ENCODE measurements at places on chromosomes 7 and 10.

GRCh38 chr7:18268571-18268970, 227.0 kb upstream of the HDAC9 start:
- no peak for DNase-seq

- no peak for DNase-seq
Observed at GRCh38 chr10:119673271-119673670, 22.1 kb downstream of the BAG3 start.

GRCh38 chr7:129859183-129859582, 93.6 kb downstream of the UBE2H start:
- no peak for DNase-seq

DNA sequence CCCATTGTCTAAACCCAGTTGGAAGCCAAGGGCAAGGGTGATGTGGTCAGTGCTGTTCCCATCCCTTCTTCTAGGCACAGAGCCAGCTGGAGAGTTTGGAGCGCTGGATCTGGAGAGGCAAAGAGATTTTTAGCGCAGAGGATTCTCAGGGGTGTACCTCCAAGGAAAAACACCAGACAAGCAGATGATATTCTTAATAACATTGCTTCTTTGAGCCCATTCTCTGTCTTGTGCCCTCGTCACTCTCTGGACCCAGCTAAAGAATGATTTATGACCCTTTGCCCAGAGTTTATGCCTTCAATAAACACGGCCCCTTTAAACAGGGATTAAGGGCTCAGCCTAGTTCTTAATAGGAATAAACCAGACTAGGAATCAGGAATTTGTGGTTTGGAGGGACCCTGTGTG, 4.7 kb upstream of the HIP1 start:
- DNase-seq, result no peak

GRCh38 chr7:92783260-92784201, 52.8 kb downstream of the CDK6 start:
- no peak for DNase-seq

- no peak for DNase-seq
Observed at GRCh38 chr10:130425169-130425568, 289.0 kb downstream of the GLRX3 start.

DNA sequence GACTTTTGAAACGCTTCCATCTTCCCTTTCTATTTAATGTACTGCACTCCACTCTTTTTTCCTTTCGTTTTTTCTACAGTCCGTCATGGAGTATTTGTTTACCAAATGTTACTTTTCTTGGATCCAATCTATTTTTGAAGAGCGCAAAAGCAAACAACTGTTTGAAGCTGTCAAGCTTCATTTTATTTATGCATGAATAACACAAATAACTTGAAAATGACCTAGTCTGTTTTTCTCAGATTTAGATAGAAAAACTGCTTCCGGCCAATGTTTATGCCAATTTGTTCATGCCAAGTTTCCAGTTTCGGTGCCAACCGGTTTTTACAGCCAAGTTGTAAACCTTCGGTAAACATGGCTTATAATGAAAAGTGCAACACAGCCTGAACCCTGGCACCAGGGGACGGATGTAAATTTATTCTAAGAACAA, 150.9 kb upstream of the KLF6 start:
- no peak for DNase-seq

DNA sequence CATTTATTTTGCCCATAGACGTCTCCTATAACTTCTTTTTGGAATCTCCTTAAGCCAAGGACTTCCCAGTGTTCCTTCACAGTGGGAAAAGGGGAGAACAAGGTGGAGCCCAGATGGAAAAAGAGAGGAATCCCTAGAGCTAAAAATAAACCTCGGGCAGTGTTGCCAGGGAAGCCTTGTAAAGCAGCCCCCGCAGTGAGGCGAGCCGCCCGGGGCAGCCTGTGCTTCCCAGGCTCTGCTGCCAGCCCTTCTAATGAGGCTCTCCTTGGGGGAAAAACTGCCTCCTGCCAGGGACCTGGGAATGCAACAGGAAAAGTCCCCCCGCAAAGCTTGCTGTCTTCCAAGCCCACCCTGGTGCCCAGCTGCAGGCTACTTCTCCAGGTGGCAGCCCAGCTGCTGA, 71.7 kb downstream of the SH3PXD2A start:
- DNase-seq, result no peak

- no peak for DNase-seq
Observed at GRCh38 chr10:103592186-103593021, 98.9 kb downstream of the NEURL1 start.

GRCh38 chr10:21508706-21509331, 16.7 kb downstream of the SKIDA1 start:
- no peak for DNase-seq

- DNase-seq, result no peak
Observed at GRCh38 chr7:80533287-80533686, 21.4 kb upstream of the GNAT3 start.

- DNase-seq, result no peak
Observed at GRCh38 chr7:82506208-82506607, 62.6 kb upstream of the CACNA2D1 start.

DNA sequence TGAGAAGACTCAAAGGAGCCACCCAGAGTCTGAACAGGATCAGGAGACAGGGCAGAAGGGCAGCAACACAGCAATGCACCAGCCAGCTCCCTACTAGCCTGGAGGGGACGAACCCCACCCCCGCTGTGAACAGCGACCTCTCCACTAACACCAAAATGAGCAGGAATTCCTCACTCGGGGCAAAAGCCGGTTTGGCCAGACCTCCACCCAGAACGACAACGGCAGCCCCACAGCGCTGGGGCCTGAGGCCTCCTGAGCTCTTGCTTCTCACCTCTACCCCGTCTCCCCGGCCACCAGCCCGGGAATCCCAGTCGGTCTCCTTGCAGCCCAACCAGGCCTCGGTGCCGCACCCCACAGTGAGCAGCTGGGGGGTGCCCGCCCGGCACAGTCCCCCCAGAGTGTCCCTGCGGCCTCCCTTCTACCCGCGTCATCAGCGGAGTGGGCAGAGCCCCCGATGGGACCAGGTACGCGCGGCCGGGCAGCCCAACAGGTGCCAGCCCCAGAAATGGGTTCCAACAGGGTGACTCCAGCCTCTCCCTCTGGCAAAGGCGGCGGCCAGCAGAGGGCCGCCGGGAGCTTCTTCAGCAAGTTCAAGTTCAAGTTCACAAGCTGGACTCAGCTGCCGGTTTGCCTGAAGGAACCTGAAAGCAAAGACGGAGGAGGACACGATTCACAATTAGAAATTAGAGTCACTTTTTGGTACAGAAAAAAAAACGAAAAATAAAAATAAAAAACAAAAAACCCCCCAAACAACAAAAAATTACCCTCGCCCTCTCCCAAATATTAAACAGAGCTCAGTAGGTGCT, 129.0 kb downstream of the MARCHF5 start:
- no peak for DNase-seq

Measured in NCI-H187 (cell line).